ENCODE measurements at places on chromosomes 11 and 22.

GRCh38 chr11:31967404-31968130 lies 123.3 kb upstream of the RCN1 start:
- no peak for DNase-seq

- DNase-seq, result no peak
Observed at GRCh38 chr11:116932181-116932580, 94.8 kb upstream of the APOA1 start.

- no peak for DNase-seq
Observed at GRCh38 chr11:73013021-73013420, 129.1 kb downstream of the FCHSD2 start.

DNA sequence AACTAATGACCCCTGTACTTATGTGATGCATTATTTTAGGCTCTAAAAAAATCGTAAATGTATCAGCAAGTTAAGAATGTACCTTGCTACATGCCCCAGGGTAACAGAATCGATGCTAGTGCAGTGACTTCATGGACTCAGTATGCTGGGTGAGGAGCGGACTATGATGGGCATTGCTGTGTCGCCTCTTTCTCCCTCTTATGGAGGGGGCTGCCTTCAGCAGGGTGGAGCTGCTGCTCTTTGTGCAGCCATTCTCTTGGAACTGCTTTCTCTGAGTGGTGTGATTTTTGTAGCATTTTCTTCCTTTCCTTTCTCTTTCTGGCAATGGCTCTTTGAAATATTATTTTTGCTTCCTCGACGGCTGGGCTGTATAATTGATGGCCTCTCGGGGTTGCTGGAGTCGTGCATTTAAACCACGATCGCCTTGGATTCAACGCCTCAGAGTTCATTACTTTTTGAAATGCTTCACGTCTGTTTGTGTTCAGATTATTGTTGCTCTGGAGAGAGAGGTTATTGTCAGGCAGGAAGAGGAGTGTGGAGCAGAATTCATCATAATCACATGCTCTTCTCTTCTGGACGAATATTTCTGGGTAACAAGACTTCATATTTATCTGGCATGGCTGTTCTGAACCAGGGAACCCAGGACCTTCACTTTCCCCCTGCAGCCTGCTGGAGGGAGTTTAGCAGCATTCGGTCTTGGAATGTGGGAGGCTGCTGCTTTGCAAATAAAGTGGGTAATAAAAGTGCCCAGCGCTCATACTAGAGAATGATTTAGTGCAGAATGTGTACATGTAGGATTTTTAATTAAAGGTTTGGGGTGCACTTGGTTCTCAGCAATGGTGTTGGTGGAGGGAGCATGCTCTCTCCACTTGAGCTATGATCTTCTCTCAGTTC lies 804.2 kb downstream of the NTM start:
- DNase-seq, result no peak

GRCh38 chr22:30234786-30235470 lies 11.6 kb downstream of the LIF start:
- peak; percentile 93 for DNase-seq

DNA sequence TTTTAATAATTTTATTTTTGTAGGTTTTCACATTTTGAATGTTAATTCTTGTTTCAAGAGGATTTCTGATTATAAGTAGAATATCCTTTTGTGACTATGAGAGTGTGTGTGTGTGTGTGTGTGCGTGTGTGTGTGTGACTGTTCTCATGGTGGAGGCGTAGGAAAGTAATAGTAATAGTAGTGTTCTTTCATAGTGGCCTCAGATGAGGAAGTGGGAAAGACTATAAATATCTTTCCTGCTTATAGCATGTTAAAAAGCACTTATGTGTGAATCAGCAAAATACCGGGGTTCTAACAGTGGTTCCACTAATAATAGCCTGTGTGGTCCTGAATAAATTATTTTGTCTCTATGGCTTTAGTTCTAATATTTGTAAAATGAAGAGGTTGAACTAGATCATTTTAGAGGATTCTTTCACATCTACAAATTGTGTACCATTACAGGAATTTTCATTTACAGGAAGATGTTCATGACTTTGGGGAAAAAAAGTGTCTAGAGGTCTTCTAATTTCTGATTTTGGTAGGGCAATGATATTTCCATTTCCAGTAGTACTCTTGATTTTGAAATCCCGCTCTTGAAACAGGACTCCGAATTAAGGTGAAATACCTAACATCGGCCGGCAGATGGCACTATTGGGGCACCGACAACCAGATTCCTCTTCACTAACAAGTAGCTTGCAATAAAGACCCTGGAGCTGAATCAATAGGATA lies 29.9 kb upstream of the OR10G7 start:
- DNase-seq, result peak; percentile 78

GRCh38 chr22:32469799-32470212 lies 4.8 kb upstream of the FBXO7 start:
- DNase-seq, result no peak

GRCh38 chr11:76735841-76736240 lies 47.3 kb upstream of the TSKU start:
- no peak for DNase-seq
